HCT116 (cell line): ENCODE measurements at places on chromosomes 13 and 19. TPM values are rescaled to one million over a fixed set of nuclear protein-coding genes. Genes with fewer than 3 reads are reported as not detected.

The GPALPP1 gene
- total RNA-seq, result 21.3 TPM

The ZNF649 gene
- 7.3 TPM for total RNA-seq

The ELAVL3 gene
- 0.05 TPM for total RNA-seq

GRCh38 chr13:54029226-54029625, 1000.6 kb downstream of the OLFM4 start:
- no peak for DNase-seq

- no peak for DNase-seq
Observed at GRCh38 chr13:34265046-34265679, 447.2 kb downstream of the RFC3 start.

GRCh38 chr19:4536798-4537197, 1.8 kb upstream of the PLIN5 start:
- DNase-seq, result no peak

DNA sequence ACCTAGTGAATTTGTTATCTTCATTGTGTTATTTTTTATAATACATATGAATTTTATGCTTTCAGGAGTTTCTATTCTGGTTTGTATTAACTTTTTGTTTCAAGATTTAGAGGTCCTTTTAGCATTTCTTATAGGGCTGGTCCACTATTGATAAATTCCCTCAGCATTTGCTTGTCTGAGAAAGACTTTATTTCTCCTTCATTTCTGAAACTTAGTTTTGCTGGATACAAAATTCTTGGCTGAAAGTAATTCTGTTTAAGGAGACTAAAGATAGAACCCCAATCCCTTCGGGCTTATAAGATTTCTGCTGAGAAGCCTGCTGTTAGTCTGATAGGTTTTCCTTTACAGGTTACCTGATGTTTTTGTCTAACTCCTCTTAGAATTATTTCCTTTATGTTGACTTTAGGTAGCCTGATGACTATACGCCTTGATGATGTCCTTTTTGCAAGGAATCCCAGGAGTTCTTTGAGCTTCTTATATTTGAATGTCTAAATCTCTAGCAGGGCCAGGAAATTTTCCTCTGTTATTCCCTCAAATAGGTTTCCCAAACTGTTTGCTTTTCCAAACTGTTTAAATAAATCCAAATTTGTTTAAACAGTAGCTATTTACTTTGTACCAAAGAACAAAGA, 127.1 kb downstream of the CYSLTR2 start:
- DNase-seq, result no peak

- DNase-seq, result no peak
Observed at GRCh38 chr19:49167857-49168409, 10.3 kb downstream of the TRPM4 start.

DNA sequence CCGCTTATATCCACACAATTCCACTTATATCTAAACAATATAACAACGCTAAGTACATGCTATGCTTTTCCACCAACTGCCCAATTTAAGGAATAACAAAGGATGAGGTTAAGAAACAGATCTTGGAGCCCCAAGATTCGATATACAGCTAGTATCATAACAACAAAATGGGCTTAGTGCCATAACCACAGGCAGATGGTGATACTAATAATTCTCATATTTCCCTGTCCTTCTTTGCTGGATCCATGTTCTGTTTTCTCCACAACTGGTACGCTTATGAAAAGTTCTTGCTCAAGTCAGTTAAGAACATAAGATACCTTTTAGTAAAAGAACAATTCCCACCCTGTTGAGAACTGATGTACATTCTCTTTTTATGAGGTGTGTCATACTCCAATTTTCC, 33.9 kb downstream of the CAB39L start:
- no peak for DNase-seq

GRCh38 chr13:81133066-81133465, 792.1 kb upstream of the SPRY2 start:
- DNase-seq, result no peak

DNA sequence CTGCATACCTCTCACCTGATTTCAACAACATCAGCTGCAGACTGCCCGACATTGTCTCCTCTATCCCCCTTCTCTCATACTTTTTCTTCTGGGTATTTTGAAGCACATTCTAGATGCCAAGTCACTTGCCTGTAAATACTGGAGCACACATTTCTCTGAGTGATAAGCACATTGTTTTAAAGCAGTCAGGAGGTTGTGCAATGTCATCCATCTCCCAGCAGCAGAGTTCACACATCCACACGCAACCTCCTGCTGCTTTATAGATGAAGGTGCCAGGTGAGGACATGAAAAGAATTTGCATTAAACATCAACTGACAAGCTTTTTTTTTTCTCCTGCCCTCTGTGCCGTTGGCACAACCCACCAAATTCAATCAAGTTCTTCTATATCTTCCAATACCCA, 5.5 kb downstream of the UPK1A start:
- DNase-seq, result no peak

DNA sequence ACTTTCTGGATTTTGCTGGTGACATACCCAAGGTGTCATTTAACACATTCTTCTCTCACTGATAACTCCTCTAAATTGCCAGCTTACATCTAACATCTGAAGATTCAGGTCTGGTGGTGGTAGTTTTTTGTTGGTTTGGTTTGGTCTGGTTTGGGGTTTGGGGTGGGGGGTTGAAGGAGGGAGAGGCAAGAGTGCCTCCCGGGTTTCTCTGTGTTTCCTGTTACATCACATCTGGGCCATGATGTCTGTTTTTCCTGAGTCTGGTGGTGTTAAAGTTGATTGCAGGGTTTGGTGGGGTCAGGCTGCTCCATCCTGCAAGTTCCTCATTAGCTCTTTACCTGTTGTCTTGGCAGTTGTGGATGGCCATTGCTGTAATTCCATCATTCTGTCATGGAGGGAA, 155.8 kb upstream of the UBL3 start:
- DNase-seq, result no peak
